ENCODE measurements at places on chromosomes 6 and 20.

- no peak for DNase-seq
Observed at GRCh38 chr20:47102629-47103028, 208.0 kb downstream of the EYA2 start.

DNA sequence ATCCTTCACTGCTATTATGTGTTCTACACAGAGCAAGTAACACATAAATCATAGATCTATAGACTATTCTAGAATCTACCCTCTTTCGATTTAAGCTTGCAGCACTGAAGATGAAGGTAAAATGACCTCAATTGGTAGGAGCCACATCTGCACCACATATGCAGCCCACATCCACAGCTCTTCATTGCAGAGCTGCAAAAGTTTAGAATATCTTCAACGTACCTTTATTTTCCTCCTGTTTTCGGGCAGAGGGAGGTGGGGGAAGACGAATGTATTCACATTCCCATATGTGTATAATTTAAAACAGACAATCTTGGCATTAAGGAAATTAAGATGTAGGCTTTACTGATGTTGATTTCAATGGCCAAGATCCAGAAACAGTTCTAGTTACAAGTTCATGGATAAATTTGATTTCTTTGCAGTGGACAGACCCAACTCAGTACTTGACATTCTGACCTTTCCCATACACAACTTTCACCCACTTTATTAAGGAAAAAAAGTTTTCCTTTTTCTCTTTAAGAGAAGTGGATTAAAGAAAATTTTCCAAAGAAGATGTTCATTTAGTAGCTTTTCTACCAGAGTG is 14.0 kb downstream of the EPB41L2 start:
- no peak for DNase-seq

DNA sequence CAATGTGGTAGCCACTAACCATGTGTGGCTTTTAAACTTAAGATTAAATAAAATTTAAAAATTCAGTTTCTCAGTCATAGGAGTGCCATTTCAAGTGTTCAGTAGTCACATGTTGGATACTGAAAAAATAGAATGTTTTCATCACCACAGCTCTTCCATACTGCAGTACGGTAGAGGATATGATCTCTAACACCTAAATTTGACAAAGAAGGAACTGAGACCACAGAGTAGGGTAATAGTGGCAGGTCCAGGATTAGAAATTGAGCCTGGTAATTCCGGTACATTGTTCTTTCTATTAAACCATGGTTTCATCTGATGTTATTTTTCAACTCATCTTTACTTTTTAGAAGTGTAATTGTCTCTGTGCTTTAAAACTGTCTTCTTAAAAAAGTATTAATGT is 104.0 kb downstream of the CD2AP start:
- DNase-seq = no peak

- no peak for DNase-seq
Observed at GRCh38 chr6:154297721-154298120, 58.9 kb downstream of the IPCEF1 start.

- no peak for DNase-seq
Observed at GRCh38 chr6:27505209-27506027, 32.5 kb upstream of the ZNF184 start.

GRCh38 chr6:43391440-43392031 is 22.1 kb upstream of the ZNF318 start:
- DNase-seq = no peak

- DNase-seq = no peak
Observed at GRCh38 chr6:148472171-148473105, 129.8 kb downstream of the SASH1 start.

DNA sequence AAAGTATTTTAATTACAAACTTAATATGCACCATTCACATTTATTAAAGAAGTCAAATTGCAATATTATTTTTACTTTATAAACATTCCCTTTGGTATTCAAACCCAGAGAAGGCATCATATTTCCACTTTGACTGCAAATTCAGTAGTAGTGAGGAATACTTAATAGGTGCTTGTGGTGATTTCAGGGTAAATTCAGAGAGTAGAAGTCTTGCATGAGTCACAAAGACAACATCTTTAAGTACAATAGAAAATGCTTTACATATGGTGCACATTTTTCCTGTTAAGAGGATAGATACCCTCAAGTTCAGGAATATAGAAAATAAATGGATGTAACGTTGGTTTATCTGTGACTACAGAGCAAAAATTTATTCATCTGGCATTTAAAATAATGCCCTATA is 390.2 kb downstream of the TENT5A start:
- DNase-seq = no peak

DNA sequence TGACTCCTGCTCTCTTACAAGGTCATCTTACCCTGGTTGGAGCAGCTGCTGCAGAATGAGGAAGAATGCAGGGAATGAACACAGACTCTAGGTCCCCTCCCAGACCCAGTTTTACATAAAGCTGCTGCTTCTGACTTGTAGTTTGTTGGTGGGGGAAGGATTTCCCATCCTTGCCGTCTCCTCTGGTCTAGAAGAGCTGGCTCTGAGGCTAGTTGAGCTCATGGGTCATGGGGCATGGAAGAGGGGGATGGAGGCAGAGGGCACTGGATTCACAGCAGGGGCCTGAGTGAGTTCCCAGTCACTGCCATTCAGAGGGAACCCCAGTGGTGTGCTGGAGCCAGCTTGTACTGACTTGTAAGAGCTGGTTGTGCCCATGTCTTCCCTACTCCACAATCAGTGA is 9.2 kb upstream of the GUCA1A start:
- no peak for DNase-seq

- no peak for DNase-seq
Observed at GRCh38 chr6:107866606-107867301, 42.6 kb upstream of the SCML4 start.

DNA sequence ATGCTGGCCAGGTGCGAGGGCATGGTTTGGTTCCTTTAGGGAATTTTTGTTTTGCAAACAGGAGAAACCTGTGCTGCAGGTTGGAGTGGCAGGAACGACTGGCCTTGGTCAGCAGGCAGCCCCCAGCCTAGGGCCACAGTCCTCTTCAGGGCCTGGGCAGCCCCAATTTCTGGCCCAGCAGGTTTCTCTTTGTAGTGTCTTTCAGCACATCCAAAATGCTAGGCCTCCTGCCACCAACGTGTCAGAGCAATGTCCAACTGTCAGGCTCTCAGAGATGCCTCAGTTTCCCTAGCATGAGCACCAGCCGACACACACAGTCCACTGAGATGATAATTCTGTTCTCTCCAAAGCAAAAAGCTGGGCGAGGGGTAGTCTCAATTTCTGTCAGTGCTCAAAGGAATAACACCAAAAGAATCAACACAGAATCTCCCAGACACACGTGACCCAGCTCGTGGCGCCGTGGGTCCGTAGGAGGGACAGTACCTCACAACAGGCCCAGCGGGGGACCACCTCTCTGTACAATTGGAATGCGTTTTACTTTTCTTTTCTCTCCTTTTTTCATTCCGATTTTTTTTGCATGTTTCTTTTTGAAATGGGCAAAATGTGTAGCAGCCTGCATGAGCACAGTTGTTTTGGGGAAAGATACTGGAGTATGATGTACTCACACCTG is 125.9 kb downstream of the TAF4 start:
- no peak for DNase-seq

Data from stimulated activated CD8-positive, alpha-beta memory T cell treated with anti-CD3 and anti-CD28 coated beads, Interleukin-2, amount 100 ng/mL, for 1 hour (primary cell).